ENCODE measurements at places on chromosomes 4 and X.

GRCh38 chr4:4981427-4981826 is 37.8 kb downstream of the CYTL1 start:
- peak; percentile 22 for DNase-seq

GRCh38 chr4:137740141-137740540 is 207.8 kb upstream of the PCDH18 start:
- DNase-seq: no peak

DNA sequence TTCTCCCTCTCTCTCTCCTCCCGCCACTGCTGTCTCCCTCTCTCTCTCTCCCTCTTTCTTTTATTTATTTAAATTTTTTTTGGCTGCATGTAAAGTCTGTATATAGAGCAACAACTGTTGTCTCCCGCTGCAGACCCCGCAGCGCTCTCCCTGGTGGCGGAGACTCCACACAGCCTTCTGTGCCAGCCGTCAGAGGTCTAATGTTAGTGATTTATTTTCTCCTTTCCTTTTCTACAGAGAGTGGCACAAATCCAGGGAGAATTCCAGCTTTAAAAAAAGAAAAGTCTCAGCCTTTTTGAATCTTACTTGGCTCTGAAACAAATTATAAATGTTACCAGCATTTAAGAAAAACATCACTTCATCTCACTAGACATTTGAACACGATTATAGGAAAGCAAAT is 106.2 kb downstream of the FAM9B start:
- no peak for DNase-seq

DNA sequence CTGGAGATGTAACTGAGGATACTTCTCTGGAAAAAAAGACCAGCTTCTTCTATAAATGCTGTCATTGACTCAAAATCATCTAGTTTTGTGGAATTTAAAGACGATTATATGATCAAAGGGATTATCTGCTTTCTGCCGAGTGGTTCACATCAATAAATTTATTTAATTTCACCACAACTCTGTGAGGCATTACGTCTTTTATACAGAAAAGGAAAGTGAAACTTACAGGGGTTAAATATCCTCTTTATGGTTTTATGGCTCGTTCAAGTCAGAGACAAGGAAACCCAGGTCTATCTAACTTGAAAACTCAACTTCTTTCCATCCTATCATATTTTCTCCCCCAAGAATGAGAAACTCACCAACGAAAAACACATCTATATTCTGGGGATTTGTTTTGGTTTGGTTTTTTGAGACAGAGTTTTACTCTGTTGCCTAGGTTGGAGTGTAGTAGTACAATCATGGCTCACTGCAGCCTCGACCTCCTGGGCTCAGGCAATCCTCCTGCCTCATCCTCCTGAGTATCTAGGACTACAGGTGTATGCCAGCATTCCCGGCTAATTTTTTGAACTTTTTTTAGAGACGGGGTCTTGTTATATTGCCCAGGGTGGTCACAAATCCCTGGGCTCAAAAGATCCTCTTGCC is 377.9 kb upstream of the EMCN start:
- peak; percentile 10 for DNase-seq

DNA sequence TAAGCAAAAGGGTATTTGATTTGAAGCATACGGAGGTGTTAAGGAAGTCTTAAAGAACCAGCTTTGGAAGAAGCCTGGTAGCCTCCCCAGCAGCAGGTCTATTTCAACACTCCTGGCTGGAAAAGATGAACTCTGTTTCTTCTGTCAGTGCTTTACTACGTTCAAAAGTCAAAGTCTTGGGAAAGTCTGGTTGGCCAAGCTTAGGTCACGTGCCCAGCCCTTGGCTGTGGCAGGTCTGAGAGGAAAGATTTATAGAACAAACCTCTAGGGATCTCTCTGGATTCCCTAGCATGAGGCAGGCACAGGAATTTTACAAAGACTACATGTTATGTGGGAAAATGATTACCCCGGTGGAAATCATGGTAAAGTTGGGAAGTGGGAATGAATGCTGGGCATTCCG is 8.6 kb upstream of the ARHGAP10 start:
- no peak for DNase-seq

DNA sequence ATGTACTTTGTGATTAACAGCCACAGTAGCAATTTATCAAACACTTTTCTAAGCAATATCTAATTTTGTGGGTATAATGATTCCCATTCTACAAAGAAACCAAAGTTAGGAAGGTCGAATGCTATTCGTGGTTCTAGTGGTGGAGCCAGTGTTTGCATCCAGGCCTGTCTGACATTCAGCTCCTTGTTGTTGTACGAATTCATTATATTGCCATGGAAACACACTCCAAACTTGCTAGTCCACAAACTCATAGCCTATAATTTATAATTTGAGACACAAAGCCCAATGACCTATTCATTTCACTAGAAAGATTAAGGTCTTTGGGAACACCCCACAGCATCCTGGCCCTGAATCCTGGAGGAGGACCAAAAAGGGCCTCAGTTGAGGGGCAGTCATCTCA is 52.0 kb upstream of the FRAS1 start:
- DNase-seq: no peak

- no peak for DNase-seq
Observed at GRCh38 chr4:81724925-81725329, 253.2 kb upstream of the RASGEF1B start.

- no peak for DNase-seq
Observed at GRCh38 chr4:188722911-188723310, 583.7 kb downstream of the TRIML1 start.

GRCh38 chrX:10350981-10351380 is 194.2 kb downstream of the CLCN4 start:
- peak; percentile 79 for DNase-seq

GRCh38 chrX:19204636-19205035 is 82.4 kb upstream of the ADGRG2 start:
- no peak for DNase-seq

- DNase-seq: no peak
Observed at GRCh38 chr4:110359076-110359475, 116.9 kb upstream of the ENPEP start.

- DNase-seq: no peak
Observed at GRCh38 chr4:111018216-111018615, 395.3 kb upstream of the PITX2 start.

DNA sequence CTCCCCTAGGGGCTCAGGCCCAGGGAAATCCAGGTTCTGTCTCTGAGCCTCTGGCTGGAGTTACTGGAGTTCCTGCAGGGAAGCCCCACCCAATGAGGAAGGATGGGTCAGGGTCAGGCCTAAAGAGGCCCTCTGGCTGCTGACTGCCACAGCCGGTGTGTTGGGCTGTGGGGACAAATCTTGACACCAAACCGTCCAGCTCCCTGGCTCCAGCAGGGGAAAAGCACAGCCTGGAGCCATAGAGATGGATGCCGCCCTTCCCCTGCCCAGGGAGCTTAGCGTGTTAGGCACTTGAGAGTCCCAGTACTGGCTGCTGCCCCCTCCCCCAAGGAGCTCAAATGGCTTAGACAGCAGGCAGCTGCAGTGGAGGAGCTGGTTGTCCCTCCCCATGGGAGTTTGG is 321.3 kb upstream of the LCORL start:
- no peak for DNase-seq

GRCh38 chr4:1393866-1394265 is 12.4 kb downstream of the NKX1-1 start:
- no peak for DNase-seq

- DNase-seq: peak; percentile 67
Observed at GRCh38 chrX:31223817-31224216, 152.0 kb upstream of the FTHL17 start.

DNA sequence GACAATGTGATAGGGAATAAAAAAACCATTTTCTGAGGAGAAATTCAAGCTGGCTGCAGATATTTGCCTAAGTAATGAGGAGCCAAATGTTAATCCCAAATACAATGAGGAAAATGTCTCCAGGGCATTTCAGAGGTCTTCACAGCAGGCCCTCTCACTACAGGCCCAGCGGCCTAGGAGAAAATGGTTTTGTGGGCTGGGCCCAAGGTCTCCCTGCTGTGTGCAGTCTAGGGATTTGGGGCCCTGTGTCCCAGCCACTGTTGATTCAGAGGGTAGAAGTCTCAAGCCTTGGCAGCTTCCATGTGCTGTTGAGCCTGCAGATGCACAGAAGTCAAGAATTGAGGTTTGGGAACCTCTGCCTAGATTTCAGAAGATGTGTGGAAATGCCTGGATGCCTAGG is 778.7 kb downstream of the CENPC start:
- no peak for DNase-seq

DNA sequence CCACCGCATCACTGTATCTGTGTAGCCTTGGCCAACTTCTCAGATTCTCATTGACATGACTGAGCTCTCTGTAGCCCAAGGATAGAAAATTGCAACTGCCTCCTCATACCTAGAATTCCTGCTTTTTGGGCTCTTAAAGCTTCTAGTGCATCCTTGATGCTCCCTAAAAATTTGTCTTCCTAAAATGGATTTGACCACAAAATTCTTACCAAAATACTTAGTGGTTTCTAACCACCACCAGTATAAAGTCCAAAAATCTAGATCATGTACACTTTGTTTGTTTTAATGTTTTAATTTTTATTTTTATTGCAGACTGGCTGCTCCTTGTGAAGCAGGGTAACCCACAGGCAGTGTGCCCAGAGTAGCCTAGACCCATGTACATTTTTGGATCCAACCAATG is 75.5 kb downstream of the TBC1D9 start:
- no peak for DNase-seq

DNA sequence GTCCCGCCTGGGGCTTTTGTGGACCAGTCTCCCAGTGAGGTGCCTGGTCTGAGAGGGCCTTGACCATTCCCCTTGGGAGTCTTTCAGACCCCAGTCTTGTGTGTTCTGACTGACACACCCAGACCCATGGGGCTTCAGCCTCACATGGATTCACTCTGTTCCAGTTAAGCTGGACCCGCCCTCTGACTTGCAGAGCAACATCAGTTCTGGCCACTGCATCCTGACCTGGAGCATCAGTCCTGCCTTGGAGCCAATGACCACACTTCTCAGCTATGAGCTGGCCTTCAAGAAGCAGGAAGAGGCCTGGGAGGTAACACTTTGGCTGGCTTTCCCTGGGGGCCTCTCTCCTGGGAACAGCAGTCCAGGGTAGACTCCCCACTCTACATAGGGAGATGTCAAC is 6.8 kb downstream of the IL9R start:
- no peak for DNase-seq

GRCh38 chrX:148611993-148612392 is 111.6 kb downstream of the AFF2 start:
- DNase-seq: no peak

DNA sequence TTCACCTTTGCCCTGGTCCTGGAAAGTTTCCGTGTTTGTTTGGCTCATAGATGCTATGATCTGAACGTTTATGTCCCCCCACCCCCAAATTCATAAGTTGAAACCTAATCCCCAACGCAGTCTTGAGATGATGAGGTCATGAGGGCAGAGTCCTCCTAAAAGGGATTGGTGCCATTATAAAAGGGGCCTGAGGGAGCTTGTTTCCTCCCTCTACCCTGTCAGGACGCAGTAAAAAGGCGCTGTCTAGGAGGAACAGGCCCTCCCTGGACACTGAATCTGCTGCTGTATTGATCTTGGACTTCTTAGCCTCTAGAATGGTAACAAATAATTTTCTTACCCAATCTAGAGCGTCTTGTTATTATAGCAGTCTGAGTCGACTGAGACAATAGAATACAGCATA is 2190.6 kb upstream of the TENM3 start:
- DNase-seq: no peak

GRCh38 chr4:97394653-97395052 is 748.6 kb downstream of the STPG2 start:
- peak; percentile 3 for DNase-seq

DNA sequence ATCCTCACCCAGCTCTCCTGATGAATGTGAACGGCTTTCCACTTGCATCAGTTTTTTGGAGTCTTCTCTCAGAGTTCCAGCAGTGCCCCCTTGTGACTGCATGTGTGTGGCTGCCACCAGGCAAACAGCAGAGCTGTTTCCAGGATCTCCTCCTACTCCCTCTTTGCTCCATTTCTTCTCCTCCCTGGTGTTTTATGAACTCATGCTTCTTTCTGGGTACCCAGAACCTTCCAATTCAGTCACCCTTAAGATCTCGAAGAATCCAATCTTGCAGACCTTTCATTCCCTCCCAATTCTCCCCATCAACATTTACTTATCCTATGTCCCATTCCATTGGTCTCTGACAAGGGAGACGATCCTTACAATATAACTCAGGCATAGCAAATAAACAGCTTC is 6.8 kb upstream of the TCEANC start:
- peak; percentile 47 for DNase-seq

DNA sequence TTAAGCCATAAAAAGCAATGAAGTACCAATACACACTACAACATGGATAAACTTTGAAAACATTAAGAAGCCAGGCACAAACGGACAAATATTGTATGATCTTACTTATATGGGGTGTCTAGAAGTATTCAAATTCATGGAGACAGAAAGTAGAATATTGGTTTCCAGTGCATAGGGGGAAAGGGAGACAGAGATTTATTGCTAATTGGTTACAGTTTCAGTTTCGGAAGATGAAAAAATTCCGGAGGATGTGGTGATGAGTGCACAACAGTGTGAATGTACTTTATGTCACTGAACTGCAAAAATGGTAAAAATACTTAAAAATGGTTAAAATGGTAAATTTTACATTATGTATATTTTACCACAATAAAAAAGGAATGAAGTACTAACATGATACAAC is 5.1 kb upstream of the PRDX4 start:
- no peak for DNase-seq

GRCh38 chrX:48083212-48083611 is 11.8 kb upstream of the ZNF630 start:
- peak; percentile 64 for DNase-seq

DNA sequence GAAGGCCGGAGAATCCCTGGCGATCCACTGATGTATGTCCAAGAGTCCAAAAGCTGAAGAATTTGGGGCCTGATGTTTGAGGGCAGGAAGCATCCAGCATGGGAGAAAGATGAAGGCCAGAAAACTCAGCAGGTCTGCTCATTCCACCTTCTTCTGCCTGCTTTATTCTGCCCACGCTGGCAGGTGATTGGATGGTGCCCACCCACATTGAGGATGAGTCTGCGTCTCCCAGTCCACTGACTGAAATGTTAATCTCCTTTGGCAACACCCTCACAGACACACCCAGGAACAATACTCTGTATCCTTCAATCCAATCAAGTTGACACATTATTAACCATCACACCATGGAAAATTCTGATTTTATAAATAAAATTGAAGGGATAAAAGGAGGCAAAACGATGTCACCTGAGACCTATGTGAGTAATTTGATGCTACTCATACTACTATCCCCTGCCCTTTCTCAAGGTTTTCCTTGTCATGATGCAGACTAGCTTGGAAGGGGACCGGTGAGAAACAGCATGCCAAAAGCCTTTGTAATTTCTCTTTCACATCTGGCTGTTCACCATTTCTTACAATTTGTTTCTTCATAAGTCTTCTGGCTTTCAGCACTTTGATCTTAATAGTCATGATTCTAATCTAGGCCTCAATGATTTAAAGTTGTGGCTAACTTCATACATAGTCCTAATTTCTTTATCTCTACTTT is 9.7 kb upstream of the PYURF start:
- DNase-seq: peak; percentile 79

- no peak for DNase-seq
Observed at GRCh38 chrX:39479856-39480255, 617.9 kb downstream of the BCOR start.

GRCh38 chrX:103565752-103566151 is 19.6 kb upstream of the TCEAL4 start:
- DNase-seq: peak; percentile 76

All from foreskin fibroblast (primary cell).